T-helper 1 cell (primary cell): ENCODE measurements at places on chromosomes 5 and 9.

- no peak for DNase-seq
Observed at GRCh38 chr5:80036615-80037014, 1.5 kb downstream of the THBS4 start.

DNA sequence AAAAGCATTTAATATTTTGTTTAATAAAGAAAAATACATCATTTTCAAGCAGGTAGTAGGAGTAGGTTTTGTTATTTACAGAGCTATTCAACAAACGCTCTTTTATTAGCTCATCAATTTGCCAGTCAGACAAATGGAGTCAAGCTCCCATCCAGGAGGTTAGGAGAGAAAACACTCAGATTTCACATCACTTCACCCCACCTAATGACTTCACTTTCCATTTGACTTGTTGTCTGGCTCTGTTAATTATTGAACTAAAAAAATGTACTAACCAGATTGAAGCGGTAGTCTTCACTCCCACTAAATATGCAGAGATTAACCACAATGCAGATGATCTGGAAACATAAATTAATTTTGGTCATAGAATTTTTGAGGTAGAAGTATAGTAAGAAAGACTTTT, 193.6 kb upstream of the VCAN start:
- no peak for DNase-seq

- DNase-seq = no peak
Observed at GRCh38 chr9:138073408-138073807, 195.8 kb downstream of the CACNA1B start.

- DNase-seq = no peak
Observed at GRCh38 chr5:148393390-148393741, 9.6 kb downstream of the FBXO38 start.

DNA sequence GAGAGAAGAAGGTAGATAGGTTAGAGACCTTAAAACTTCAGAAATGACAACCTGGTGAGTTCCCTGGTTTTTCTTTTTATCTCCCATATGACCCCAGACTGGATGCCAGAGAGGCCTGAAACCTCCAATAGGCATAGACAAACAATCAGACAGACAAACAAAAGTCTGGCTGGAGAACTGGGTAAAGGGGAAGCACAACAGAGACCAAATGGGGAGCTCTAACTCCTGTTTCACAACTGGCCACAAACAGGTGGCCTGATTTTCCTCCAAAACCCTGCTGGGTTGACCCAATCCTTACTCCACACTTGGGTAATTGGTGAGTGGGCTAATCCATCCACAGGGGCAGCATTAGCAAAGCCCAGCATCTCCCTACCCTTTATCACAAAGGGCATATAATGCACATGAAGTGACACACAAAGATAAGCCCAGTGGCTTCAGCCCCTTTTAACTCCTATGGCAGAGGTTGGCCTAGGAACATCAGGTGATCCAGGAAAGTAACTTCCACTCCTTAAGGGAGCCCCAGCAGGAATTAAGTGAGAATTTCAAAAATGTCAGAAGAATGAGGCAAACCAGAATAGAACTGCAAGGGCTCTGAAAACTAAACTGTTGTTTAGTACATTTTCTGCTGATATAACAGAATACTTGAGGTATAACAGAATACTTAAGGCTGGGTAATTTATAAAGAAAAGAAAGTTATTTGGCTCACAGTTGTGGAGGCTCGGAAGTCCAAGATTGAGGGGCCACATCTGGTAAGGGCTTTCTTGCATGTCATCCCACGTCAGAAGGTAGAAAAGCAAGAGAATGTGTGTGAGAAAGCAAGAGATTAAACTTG, 60.9 kb upstream of the ROR2 start:
- DNase-seq = no peak
